CD4-positive, alpha-beta T cell treated with Interleukin-17A for 4 hours (primary cell): ENCODE measurements at places on chromosomes 7 and 10.
A peak's percentile ranks its signal among the peaks of the same experiment; 100 is the strongest.

DNA sequence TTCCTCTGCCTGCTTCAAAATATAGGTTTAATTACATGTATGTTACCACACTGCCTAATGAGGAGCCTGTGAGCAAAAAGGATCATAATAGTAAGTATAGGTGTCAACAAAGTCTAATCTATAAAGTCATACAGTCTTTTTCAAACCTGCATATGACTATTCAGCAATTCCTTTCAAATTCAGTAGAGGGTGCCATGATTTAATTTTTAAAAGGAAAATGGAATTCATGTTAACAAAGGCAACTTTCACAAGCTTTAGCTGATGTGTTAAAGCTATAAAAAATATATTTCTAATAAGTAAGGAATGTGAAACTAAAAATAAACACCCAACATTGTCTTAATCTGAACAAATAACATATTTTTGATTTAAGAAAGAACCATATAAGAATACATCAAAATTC, 52.1 kb downstream of the MPP7 start:
- DNase-seq, result no peak

GRCh38 chr10:73039635-73040034, 57.0 kb downstream of the P4HA1 start:
- no peak for DNase-seq

DNA sequence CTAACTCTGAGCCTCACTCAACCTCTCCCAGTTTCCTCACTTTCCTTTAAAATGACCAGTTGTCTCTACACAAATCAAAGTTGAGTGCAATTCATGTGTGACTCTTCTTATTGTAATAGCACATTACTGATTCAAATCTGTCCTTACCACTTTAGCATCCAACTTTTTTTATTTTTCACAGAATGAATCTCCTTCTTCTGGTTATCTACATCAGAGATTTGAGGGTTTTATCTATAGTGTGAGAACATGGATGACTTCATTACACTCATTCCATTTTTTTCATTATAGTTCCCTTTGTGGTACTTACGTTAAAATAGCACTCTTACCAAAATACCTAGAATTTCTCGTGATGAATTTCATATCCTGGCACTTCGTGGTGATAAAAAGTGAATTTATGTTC, 43.3 kb downstream of the RTKN2 start:
- no peak for DNase-seq

- DNase-seq, result no peak
Measured at GRCh38 chr10:67088036-67088435, 162.2 kb downstream of the LRRTM3 start.

- no peak for DNase-seq
Measured at GRCh38 chr7:77993838-77994237, 195.3 kb downstream of the PHTF2 start.

- DNase-seq, result no peak
Measured at GRCh38 chr7:82389876-82390275, 53.7 kb downstream of the CACNA2D1 start.

- no peak for DNase-seq
Measured at GRCh38 chr10:3312403-3312940, 139.9 kb upstream of the PITRM1 start.

DNA sequence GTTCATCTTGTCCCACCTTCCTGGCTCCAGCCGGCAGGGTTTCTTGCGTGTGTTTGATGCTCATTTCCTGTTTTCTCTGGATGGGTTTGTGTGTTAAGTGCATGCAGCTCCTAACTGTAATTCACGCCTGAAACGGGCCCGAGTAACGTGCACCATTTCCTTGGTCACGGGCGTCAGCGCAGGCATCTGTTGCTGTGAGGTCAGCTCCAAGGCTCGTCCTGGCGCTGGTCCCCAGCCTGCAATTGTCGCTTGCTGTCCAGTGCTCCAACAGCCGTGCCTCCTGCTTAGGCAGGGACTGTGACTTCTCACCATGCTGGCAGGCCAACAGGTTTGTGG, 201.1 kb downstream of the GLRX3 start:
- no peak for DNase-seq

GRCh38 chr10:32227802-32228201, 119.2 kb downstream of the EPC1 start:
- DNase-seq, result no peak

DNA sequence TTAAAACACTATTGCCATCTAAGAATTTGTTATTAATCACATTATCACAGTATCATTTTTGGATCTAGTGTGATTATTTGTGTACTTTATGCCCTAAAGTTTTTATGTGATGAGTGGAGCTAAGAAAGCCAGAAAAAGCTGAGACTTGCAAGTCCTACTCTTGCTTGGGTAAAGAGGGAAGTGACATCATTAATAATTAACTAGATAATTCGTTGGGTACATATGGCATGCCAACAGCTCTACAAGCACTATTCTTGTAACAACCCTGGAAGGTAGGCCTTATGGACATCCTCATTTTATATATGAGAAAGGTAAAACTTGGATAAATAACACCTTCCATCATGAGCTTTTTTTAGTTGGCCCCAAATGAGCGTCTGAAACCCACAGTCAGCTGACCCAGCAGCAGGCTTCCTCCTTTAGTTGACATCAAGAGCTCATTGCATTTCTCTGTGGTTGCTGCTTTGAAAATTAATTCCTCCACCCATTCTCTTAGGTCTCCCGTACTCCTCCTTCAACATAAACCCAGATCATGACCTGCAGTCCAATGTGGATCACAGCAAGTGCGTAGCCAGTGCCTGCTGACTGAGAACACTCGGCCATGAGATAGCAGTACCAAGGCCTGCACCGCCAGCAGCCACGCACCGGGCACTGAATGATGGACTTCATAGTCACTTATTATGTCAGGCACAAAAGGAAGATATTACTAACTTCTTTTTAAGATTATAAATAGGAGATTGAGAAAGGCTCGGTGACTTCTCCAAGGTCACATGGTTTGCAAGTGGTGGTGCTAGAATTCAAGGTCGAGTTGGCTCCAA, 292.0 kb upstream of the AOAH start:
- DNase-seq, result no peak

GRCh38 chr10:127702271-127702670, 34.7 kb upstream of the FOXI2 start:
- no peak for DNase-seq

DNA sequence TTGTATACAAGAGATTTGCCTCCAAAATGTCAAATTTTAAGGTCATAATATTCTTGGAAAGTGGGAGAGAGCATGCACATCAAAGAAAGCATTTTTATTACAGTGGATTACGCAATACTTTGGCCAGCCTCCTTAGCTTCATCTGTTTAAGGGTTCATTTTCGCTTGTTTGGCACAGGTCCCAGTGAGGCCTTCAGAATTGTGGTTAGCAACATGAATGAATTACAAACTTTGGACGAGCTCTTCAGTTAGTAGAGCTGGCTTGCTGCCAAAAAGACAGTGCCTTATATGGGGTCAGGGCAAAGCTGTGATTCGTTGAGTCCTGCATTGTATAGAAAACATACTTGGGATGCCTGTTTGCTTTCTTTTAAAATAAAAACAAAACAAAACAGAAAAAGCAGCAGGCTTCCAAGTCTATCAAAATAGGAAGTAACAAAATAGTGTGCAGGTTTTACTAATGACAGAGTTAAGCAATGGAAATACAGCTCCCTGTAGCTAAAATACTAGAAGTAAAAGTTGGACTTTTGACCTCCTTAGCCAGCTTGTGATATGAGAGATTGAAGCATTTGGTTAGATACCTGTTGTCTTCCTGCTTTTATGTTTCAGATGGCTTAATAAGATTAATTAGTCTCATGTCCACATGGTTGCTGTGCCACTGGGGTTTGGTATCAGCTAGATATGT, 190.8 kb downstream of the MLLT10 start:
- DNase-seq, result peak; percentile 78

- no peak for DNase-seq
Measured at GRCh38 chr7:132551886-132552285, 24.4 kb downstream of the PLXNA4 start.

DNA sequence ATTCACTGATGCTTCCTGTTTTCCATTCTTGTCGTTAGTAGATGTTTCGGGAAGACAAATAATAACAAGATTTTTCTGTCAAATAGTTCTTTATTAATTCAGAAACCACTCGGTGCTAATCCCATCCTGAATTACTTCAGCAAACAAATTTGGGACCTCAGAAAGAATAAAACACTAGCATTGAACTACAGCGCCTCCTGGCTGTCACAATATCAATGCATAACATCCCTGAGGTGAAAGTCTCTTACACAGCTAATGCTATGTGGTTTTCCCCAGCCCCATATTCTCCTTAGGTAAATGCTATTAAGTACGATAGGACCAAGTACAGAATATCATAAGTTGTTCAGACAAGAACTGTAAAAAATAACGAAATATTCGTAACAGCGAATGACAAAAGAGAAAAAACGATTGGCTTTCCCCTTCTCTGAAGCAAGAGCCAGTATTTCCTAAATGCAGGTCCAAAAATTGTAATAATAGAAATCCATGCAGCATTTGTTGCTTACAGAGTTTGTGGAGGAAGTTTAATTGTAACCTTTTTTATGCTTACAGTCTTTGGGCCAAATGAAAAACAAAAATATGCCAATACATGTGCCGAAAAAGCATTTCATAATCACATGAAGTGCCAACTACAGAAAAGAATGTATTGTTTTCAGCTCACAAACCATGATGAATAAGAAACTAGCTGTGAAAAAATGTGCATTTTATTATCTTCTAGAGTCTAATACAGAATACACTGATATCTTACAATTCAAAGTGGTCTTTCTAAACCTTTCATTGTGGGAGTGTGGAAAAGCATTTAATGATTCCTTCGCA, 47.3 kb downstream of the MYPN start:
- peak; percentile 73 for DNase-seq

- no peak for DNase-seq
Measured at GRCh38 chr7:25262586-25262985, 34.3 kb upstream of the NPVF start.

- no peak for DNase-seq
Measured at GRCh38 chr7:155791836-155792235, 20.4 kb downstream of the SHH start.

- DNase-seq, result no peak
Measured at GRCh38 chr10:21624951-21625350, 90.9 kb downstream of the MLLT10 start.

- DNase-seq, result peak; percentile 34
Measured at GRCh38 chr7:149620961-149621360, 123.4 kb upstream of the ZNF746 start.

DNA sequence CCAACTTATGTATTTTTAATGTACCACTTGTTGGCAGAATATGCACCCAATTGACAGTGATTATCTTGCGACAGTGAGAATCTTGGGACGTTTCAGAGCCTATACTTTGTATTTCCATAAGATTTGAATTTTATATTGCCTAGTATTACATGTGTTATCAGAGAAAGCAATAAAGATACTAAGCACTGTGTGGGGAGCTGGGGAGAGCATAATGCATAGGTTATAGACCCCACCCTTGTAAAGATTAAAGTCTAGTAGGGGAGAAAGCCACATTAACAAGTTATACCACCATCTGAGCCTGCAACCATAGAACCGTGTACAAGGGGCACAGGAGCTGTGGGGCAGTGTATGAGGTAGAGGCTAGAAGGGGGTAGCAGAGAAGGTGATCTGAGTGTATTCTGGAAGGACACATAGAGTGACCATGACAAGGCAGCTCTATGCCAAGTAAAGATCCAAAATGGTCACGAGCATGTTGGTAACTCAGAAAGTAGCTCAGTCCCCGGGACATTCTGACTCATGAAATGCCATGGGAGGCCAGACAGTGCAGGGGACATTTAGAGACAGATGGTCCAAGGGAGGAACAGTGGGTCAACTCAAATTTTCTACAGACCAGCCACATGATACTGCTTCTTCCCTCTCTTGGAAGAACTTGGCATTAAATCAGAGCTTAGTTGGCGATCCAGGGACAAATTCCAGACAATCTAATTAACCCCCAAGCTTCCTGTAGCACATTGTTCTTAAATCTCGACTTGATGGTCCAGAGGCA, 84.5 kb downstream of the ADRA2A start:
- no peak for DNase-seq

GRCh38 chr10:69412232-69412790, 4.4 kb downstream of the TACR2 start:
- no peak for DNase-seq

GRCh38 chr7:48161407-48162125, 9.7 kb upstream of the ABCA13 start:
- no peak for DNase-seq

DNA sequence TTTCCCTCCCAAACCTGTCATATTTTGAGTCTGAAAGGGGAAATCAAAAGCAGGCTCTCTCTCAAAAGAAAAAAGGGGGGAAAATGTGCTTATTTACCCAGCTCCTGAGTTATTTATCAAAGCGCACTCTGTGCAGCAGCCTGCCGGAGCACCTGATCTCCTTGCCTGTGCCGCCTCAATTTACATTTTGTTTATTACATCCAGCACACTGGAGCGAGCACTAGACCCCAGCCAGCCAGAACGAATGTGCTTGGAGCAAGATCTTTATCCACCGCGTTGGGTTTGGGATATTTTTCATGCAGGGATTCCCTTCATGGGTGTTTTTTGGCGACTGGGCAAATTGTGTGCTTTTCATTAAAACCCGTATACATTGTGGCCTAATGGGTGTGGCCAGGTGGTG, 161.9 kb upstream of the INSYN2A start:
- DNase-seq, result no peak

DNA sequence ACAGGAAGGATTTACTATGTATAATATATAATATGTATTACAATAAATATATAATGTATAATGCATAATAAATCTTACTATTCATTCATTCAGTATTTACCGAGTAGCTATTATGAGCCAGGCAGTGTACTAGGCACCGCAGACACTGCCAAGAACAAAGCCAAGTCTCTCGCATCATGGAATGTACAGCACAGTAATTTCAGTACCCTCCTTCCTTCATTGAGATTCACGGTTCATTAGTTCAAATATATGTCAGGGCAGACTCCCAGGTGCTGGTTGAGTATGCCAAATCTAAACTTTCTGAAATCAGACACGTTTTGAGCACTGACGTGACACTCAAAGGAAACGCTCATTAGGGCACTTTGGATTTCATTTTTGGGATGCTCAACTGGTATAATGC, 9.1 kb downstream of the USP6NL start:
- DNase-seq, result no peak

DNA sequence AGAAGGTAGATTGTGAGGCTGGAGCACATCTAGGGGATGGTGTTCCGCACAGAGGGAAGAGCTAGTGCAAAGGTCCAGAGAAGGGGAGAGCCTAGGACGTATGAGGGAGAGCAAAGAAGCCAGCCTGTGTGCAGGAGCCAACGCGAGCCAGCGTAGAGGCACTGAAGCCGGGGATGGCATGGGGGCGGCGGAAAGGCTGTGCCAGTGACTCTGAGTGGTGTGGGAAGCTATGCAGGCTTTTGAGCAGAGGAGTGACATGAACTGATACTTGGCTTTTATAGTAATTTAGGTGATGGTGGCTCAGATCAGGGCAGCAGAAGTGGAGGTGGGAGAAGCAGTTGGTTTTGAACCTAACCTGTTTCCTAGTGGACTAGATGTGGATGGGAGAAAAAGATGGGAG, 65.8 kb downstream of the ATXN7L1 start:
- DNase-seq, result no peak

GRCh38 chr10:89158446-89158845, 48.7 kb downstream of the CH25H start:
- no peak for DNase-seq

GRCh38 chr10:11715815-11716494, 26.2 kb upstream of the ECHDC3 start:
- DNase-seq, result no peak
